Hepatocyte (in vitro differentiated cells): ENCODE measurements at places on chromosomes 12 and 14. TPM values are rescaled to one million over a fixed set of nuclear protein-coding genes. Genes with fewer than 3 reads are reported as not detected.

DNA sequence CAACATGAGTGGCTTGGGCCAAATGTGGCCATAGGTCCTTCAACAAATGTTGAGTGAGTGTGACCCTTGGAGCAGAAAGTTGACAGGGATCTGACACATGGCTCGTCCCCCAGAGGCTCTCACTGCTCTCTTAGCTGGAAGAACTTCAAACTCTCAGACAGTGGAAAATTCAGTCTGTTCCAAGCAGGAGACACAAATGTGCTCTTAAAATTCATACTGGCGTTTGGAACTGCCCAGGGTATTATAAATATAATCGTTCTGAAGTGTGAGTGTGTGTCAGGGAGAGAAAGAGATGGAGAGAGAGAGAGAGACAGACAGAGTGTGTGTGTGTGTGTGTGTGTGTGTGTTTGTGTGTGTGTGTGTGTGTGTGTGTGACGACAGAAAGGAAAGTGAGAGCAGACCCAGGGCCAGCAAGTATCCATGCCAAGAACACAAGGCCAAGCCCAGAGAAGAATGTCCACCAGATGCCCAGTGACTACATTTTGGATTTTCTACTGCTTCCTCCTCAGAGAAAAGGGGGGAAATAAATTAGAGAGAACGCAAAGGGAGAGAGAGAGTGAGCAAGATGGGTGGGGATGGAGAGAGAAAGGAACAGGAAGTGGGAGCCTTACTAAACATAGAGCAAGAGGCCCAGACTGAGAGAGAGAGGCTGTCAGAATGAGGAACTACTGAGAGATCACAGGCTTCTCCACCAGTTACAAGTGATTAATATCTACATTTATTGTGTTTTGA is 193.6 kb upstream of the NUDT4 start:
- no peak for DNase-seq

- no peak for DNase-seq
These were observed 64.3 kb downstream of the C2CD5 start for GRCh38 chr12:22480016-22480415.

DNA sequence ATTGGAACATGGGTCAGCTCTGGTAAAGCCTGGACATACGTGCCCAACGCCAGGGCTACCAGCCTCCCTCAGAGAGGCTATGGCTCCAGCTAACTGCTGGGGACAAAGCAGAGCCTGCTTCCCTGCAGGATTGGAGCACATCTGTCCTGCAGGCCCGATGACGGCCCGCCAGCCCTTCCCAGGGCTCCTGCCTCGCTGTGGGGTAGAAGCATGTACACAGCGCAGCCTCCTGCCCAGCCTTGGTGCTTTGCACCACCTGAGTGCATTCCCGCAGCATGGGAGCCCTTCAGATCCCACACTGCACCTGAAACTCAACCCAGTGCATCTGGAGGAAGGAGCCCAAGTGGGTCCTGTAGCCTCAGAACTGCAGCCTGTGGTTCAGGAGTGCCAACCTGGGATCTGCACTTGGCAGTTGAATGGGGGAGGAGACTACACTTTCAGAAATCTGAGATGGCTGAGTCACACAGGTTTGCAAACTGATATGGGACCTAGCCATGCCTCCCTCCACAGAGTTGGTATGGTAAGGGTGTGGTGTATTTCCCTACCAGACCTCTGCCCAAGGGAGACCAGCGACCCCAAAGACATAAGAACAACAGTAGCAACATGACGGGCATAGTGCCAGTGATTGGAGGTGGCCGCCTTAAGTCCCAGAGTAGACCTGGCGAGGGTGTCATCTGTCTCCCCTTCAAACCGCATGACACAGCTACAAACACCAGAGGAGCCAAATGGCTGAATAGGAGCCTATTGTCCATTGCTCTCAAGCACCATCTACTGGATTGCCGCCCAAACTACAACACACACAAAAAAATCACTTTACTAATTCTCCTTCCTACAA is 273.9 kb upstream of the MIS18BP1 start:
- DNase-seq = peak; percentile 65

DNA sequence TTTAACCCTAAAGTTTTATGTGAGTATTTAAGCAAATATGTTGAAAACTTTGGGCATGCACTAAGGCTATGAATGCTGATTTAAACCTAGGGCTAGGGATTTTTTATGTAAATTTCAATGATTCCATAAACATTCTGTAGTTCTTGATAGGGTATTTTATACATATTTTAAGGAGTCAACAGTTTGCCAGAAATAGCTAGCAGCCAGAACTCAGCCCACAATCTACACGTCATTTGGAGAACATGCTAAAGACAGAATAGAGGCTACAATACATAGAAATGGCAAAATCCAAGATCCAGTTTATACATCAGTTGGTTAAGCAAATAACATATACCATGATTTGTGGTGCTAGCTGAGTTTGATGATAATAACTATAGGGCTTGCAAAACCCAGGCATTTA is 184.7 kb downstream of the TMEM117 start:
- DNase-seq = no peak

DNA sequence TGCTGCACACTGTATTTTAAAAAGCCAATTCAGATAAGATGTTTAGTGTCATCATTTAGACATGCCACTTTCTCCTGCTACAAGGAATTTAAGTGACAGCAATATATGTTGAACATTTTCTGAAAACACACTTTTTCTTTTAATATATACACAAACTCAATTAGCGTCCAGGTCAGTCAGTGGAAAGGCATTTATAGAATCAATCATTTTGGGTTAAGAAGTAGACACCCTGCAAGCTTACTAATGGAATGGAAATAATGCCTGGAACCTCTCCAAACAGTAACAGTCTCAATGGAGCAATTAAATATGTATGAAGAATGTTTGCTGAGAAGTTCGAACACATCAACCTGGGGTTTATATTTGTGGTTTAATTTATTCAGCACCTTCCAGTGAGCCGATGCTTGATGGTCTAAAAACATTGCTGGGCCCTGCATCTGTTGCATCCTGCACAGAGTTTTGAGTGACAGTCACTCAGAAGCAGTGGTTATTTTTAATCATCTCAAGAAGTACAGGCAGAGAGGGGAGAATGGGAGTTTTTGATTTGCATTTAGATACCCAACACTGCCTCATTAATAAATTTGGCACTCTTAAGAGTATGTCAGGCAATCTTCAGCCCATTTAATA is 410.7 kb downstream of the TMEM117 start:
- no peak for DNase-seq

DNA sequence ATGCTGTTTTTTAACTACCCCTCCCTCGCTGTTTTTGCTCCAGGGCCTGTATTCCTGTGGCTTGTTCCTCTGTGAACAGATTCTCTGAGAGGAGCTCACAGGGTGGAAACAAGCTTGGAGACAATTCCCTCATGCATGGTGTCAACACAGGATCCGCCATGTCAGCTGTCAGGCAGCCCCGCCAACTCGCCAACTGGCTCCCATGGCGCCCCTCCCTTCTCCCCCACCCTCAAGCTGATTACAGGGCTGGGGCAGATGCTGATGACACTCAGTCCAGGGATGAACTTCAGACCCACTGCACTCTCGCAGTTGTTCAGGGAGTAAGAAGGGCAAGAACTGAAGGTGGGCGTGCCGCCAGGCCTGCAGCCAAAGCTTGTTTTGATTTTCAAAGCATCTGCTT is 229.9 kb downstream of the NTF3 start:
- peak; percentile 37 for DNase-seq

- DNase-seq = no peak
These were observed 223.5 kb upstream of the SYT10 start for GRCh38 chr12:33663000-33663654.

Gene LHX5
- 0.04 and 0.10 TPM in 2 replicates for total RNA-seq

Gene TTC9
- 2.9 and 3.6 TPM in 2 replicates for total RNA-seq

Gene CABP1
- total RNA-seq = 1.5 TPM in 1 of 2 replicates, not detected in the other

Gene ANO2
- total RNA-seq = 0.44 and 1.9 TPM in 2 replicates
